ENCODE measurements at places on chromosomes 11 and 22.

DNA sequence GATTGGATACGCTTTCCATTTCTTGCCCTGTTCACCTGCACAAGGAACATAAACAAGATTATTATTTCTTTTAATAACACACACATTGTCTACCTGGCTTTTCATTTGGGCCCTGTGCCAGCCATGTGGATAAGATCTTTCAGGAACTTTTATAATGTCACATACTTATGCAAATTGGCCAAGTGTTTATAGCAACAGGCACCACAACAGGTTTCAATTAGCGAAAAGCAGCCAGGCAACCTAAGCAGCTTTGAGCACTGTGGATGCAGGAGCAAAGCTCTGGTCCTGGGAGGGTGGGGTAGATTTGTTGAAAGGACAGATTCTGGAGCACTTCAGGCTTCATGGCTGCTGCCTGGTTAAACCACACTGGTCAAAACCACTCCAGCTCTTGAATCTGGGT lies 217.4 kb downstream of the BARX2 start:
- no peak for DNase-seq

GRCh38 chr22:18012531-18012930 lies 11.8 kb downstream of the MICAL3 start:
- DNase-seq, result no peak

GRCh38 chr22:48842583-48842945 lies 985.1 kb downstream of the BRD1 start:
- no peak for DNase-seq

GRCh38 chr11:82842019-82842418 lies 58.2 kb downstream of the PRCP start:
- DNase-seq, result no peak

- no peak for DNase-seq
Observed at GRCh38 chr11:114257621-114258558, 38.3 kb upstream of the NNMT start.

DNA sequence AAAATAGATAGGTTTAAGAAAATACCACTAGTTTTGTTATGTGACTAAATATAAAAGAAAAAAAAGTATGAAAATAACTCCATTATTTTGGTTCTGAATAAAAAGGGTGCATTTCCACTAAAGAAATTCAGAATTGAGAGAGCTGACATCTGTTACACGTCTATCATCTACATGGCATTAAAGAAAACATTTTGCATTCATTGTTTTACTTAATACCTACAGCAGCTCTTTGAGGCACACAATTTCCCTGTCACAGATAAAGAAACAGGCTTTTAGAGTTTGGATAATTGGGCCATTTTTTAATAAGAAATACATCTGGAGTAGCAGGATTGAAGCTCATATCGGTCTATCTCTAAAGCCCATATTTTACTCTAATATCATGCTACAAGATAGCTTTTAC lies 145.7 kb upstream of the LUZP2 start:
- no peak for DNase-seq

DNA sequence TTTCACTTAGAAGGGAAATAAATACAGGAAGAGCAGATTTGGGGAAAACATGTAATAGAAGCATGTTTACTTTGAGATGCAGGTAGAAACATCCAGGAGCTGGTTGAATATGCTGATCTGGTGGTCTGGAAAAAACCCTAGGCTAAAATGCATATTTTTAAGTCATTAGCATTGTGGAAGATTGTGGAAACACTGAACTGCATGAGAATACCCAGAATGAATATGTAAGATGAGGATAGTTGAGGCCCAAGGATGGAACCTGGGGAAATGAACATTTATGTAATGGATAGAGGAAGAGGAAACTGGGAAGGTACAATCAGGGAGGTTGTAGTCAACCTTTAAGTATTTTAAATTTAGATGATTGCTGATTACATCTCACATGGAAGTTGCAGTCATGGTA lies 269.4 kb downstream of the DDX10 start:
- no peak for DNase-seq

DNA sequence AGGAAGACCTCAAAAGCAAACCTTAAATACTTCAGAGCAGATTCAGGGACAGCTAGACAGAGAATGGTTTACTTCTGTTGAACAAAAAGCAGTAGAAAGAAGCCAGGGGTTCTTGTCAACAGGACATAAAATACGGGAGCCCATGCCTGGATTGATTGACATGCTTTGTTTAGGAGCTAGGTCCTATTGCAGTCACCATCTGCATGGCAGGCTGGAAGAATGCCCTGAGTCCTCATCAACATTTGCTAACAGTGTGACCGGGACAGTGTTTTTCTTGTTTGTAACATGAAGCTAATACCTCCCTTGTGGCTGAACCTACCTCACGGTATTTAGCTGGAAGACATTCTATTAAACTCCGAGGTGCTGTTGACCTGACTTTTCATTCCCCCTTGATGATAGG lies 225.4 kb downstream of the NTM start:
- DNase-seq, result no peak

DNA sequence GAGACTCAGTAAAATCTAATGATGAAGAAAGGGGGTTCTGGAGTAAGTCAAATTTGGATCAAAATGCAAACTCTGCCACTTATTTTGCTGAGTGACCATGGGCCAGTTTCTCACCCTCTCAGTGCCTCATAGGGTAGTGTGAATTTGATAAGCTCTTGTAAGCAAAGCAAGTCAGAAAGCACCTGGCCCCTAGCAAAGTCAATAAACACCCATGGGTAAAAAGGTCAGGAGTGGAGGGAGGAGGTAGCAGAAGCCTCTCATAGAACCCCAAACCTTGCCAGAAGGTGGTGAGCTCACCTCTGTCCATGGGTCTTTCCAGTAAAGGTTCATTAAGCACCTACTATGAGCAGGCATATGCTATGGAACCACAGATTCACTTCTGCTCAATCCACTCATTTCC lies 18.5 kb upstream of the CACNG2 start:
- DNase-seq, result no peak

- DNase-seq, result no peak
Observed at GRCh38 chr22:29773233-29773632, 6.1 kb downstream of the UQCR10 start.

DNA sequence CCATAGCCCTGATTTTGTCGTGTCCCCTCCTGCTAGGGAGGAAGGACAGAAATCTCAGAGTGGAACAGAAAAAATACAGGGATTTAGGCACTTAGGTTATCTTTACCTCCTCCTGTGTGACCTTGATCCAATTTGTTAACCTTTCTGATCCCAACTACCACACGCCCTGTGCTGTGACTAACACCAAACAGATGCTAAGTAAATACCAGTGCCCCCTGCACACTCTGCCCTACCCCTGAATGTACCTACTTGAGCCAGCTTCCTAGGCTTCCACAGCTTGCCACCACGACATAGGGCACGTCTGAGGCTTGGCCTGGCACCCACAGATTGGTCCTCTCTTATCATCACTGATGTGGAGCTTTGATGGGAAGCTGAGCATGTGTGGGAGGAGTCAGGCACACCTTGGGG lies 9.2 kb downstream of the MYO18B start:
- no peak for DNase-seq

DNA sequence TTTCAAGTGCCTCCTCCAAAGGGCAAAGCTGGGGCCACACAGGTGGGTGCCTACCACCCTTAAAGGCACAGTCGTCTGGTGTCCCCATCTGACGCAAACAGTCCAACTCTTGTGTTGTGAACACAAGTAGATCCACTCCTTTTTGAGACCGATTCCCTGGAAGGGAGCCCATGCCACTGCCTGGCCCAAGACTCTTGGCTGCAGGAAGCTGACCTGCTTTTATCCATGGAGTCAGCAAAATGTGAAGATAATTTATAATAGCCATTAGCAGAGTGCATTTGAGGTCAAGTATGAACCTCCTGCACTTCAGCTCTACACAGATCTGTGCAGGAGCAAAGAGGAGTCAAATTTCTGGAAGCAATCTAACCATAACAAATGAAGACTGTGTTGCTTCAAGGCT lies 68.5 kb downstream of the ADM start:
- no peak for DNase-seq

GRCh38 chr22:48173773-48174160 lies 1411.3 kb downstream of the TBC1D22A start:
- no peak for DNase-seq

- peak; percentile 78 for DNase-seq
Observed at GRCh38 chr22:25623310-25623734, 58.8 kb downstream of the GRK3 start.

GRCh38 chr22:48925450-48925849 lies 902.2 kb downstream of the BRD1 start:
- DNase-seq, result no peak

- no peak for DNase-seq
Observed at GRCh38 chr11:17635551-17635938, 83.8 kb upstream of the MYOD1 start.

DNA sequence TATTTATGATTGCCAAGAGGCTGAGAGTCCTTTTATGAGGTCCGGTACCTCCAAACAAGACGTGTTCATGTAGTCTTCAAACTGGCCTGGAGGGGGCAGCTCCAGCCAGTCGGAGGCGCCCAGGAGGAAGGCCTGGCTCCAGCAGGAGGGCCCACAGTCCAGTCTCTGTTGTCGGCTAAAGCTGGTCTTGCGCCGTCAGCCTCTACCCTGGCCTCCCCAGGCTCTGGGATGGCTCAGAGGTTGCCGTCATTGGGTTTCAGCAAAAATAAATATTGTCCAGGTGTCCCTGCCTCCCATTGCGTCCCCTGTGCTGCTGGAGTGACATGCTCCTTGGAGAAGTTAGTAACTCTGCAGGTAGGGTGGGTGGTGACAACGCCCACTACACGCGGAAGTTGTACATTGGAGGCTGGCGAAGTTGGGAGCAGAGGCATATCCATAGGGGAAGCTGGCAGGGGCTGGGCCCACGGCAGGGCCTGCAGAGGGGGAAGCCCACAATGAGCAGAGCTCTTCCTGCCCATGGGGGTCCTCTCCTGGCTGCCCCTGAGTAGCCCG lies 1.0 kb upstream of the SLC25A1 start:
- peak; percentile 36 for DNase-seq
